ENCODE measurements at places on chromosomes 4 and X.

DNA sequence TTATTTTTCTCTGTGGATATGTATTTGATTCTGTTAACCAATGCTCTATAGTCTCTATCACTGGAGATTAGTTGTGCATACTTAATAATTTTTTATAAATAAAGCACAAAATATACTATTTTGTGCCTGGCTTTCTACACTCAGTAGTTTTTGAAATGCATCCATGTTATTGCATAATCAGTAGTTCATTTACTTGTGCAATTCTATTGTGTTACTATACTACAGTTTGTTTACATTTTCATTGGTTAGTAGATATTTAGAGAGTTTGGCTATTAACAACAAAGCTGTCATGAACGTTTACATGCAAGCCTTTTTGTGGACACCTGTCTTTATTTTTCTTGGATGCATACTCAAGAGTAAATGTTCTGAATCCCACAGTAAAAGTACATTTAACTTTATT, 265.0 kb upstream of the FAT4 start:
- no peak for DNase-seq

GRCh38 chr4:65669111-65670019, 924 bp downstream of the EPHA5 start:
- DNase-seq: peak; percentile 70

- DNase-seq: no peak
Measured at GRCh38 chrX:43573441-43574015, 82.6 kb upstream of the MAOA start.

- DNase-seq: no peak
Measured at GRCh38 chr4:155805016-155805415, 46.2 kb downstream of the GUCY1B1 start.

- DNase-seq: no peak
Measured at GRCh38 chr4:38313999-38314561, 349.9 kb upstream of the KLF3 start.

DNA sequence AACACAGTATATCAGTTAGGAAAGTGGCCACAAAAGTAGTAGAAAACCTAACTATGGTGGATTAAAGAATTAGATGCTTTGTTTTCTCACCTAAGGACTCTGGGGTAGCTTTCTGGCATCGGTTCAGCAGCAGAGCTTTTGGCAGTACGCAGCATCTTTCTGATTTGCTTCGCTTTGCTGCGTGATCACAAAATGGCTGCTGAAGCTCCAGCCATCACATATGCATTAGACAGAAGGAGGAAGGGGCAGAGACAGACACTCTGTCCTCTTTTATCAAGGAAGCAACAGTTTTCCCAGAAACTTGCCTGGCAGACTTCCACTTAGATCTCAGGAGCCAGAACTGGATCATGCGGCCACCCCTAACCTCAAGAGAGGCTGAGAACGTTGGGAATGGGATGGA, 15.1 kb downstream of the TREX2 start:
- no peak for DNase-seq

- DNase-seq: no peak
Measured at GRCh38 chrX:13550346-13550745, 19.1 kb upstream of the EGFL6 start.

DNA sequence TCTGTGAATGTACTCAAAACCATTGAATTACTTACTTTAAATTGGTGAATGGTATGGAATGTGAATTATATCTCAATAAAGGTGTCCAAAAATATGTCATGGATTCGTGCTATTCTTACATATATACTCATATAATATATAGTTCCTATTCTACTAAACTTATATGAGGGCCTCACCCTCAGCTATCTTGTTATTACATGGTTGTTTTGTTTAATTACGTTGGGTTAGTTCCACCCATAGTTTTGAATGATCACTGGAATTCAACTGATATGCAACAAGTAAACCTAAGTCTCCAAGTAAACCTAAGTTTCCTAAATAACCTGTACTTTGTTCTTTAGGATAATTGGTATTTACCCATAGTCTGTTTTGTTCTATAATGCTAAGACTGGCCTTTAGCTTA, 30.6 kb upstream of the CD99L2 start:
- no peak for DNase-seq

DNA sequence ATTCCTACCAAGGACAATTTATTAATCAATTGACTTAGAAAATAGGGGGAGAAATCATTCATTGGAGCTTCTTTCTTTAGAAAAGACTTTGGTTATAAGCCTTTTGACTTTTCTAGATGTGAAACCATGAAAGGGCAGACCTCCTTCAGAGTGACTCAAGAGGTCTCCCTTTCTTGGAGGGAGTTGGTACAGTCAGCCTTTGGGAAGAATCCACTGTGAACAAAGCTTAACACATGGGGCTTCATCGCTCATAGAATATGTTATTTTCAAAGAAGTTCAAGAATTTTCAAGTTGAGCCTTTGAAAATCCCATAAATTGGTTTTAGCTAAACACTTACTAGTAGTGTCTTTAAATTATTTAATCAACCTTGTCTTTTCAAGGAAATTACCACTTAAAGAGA, 28.0 kb downstream of the RIPPLY1 start:
- no peak for DNase-seq

DNA sequence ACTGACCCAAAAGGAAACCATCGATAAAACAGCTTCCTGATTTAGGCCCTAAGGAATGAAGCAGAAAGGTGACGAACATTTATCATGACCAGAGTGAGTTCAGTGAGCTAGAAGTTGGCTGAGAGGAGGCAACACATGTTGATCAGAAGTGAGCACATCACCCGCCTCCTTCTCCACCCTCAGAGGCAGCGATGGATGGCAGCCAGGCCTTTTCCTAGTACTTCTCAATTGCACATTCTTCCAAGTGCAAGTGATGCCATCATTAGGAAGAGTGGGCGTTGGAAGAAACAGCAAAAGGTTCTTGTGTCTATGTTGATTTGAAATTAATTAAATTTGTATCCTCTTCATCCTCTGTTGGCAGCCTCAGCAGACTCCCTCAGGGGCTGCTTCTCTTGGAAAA, 51.7 kb downstream of the TMEM154 start:
- DNase-seq: no peak

DNA sequence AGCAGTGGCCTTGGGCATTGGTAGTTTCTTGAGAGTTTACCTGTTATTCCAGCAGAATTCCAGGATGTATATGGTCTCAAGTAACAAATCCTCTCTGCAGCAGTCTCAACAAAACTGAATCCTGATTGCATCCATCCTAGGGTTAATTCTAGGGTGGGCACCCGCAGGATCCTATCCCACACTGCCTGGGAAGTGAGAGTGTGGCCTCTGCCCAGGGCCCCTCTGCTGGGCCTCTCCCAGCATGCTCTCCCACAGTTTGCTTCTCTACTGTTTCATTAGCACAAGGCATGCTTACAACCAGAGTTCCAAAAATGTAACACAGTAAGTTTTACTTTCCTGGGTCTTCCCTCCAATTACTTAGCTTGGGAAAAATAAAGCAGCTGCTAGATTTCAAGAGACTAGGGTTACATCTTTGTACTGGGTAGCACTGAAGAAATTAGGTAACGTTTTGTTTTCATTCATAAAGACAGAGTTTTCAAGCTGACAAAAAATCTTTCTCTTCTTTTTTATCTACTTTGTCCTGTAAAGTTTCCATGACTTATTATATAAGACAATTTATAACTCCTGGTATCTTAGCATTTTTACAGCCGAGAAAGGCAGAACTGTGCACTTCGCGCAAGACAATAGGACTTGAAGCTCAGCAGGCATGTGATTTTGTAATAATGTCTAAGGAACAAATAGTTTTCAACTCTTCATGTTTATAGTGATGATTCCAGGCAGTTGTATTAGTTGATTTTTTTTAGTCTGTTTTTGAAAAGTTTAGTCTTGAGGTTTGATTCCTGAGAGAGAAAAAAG, 131.2 kb upstream of the PCDH18 start:
- no peak for DNase-seq

DNA sequence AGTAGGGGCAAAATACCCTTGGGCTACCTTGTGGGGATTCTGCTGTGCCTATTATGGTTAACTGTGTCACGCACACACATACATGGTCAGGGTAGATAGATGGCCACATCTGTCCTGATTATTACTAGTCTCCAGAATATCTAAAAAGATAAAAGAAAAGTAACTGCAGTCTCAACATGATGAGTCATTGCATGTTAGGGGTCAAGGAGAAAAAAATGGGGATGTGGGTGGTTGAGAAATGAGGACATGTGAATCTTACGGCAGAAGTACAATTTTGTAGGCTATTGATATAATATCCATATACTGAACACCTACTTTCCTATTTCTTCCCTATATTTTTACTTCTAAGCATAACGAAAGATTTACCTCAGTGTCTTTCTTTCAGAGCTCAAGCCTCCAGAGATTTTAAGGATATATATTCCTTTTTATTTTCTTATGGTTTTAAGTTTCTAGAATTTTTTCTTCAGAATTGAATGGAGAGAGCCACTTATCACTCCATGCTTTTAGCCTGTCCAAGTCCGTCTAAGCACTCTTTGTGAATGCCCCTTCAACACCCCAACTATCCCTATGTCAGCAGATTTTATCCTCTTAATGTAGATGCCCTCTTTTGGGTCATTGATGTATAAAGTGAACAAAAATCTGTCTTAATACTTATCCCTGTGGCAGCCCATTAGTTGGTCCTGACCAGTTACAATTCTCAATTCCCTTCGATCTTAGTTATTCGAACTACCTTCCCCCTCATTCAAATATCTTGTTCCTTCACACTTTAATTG, 642.2 kb downstream of the IQCM start:
- DNase-seq: no peak

DNA sequence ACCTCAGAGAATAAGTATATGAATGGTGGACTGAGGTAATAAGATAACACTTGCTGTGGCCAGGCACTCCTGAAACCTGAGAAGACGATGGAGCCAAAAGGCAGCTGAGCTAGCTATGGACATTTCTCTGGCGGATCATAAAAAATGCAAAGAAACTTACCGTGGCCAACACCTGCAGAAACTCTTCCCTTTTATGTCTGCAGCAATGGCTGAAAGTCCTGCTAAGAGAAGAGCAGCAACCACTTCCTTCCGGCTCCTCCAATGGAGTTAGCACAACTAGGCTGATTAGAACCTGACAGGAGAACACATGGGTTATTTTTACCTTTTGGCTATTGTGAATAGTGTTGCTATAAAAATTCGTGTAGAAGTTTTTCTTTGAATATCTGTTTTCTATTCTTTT, 76.0 kb upstream of the MAGEB16 start:
- no peak for DNase-seq

- no peak for DNase-seq
Measured at GRCh38 chr4:14864365-14865030, 137.8 kb upstream of the CPEB2 start.

DNA sequence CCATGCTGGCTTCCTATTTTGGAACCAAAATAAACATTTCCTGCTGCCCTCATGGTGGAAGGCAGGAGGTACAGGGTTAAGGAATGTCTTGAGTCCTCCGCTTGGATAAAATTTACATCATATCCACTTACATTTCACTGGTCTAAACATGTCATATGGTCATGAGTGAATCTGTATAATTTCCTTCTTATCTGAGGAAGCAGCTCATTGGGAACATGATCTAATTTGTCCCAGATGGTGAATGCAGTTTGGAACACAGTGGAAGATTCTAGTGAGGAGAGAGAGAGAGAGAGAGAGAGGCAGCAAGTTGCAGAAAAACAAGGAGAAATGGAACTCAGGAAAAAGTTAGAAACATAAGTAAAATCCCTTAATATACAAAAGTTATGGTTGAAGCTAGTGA, 46.8 kb downstream of the MXRA5 start:
- no peak for DNase-seq

GRCh38 chr4:184573701-184574100, 75.5 kb downstream of the CASP3 start:
- no peak for DNase-seq

GRCh38 chr4:102477657-102478056, 23.5 kb upstream of the NFKB1 start:
- no peak for DNase-seq

- no peak for DNase-seq
Measured at GRCh38 chr4:159077702-159078495, 25.0 kb upstream of the RAPGEF2 start.

DNA sequence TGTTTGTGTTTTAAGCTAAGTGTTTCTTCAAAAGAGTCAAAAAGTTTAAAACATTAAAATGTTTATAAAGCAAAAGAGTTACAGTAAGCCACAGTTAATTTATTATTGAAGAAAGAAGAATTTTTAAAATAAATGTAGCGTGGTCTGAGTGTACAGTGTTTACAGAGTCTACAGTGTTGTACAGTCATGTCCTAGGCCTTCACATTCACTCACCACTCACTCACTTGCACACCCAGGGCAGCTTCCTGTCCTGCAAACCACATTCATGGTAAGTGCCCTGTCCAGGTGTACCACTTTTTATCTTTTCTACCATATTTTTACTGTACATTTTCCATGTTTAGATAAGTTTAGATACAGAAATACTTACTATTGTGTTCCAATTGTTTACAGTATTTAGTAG, 239.7 kb upstream of the AGA start:
- DNase-seq: no peak

DNA sequence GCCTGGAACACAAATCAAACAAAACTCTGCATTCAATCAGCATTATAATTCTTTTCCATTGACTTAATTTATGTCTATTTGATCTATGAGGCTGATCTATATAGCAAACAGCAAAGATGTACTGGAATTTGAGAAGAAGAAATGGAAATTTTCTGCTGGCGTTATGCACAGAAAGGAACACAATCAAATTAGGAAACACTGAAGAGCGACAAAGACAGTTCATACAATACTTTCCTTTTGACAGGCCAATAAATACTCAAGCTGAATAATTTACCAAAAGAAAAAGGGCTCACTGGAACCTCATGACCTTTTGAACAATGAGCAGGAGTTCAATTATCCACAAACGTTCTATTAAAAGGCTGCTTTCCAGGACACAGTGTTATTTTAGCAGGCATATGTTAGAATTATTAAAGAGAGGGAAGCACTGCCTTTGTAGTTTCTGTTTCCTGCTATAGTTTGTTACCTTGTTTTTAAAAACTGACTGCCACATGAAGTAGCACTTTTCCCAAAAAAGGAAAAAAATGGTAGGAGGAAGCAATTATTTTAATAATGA, 8.1 kb downstream of the PDHA2 start:
- no peak for DNase-seq

DNA sequence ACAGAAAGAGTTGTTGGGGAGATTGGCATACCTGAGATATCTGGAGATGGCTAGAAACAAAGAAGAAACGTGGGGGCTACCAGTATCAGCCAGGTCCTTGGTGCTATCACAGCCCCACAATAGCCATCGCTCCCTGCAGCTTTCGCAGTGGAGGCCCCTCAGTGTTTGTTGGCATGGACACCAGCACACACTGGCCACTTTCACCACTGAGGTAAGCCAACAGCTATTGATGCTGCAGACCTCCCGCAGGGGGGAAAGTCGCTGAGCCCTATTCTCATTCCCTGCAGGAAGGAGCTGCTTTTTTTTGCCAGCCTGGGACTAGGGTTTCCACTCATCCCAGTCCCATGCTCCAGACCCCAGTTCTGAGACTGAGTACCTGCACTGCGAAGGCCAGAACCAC, 879.2 kb upstream of the IGFBP7 start:
- no peak for DNase-seq

Measured in chondrocyte (in vitro differentiated cells).